Stimulated activated CD8-positive, alpha-beta memory T cell treated with anti-CD3 and anti-CD28 coated beads, Interleukin-12 subunit alpha, Interleukin-12 subunit beta, amount 100 ng/mL, for 4 hours (primary cell): ENCODE measurements at places on chromosomes 7 and 10.

DNA sequence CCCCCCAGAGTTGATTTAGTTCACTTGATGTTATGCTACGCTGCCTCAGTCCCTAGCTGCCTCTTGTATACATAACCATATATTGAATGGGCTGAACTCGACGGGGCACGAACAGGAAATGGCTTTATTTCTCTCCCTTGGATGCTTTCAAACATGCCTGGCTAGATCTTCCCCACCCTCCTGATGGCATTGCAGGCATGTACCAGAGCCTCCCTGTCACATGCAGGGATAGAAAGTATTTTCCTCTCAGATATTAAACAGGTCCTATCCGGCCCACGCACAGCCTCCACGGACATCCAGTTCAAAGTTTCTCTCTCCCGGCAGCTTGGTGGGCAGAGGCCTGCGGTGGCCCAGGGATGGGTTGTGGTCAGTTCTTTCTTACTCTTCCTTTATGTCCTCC is 422.1 kb downstream of the RPS24 start:
- DNase-seq: no peak

DNA sequence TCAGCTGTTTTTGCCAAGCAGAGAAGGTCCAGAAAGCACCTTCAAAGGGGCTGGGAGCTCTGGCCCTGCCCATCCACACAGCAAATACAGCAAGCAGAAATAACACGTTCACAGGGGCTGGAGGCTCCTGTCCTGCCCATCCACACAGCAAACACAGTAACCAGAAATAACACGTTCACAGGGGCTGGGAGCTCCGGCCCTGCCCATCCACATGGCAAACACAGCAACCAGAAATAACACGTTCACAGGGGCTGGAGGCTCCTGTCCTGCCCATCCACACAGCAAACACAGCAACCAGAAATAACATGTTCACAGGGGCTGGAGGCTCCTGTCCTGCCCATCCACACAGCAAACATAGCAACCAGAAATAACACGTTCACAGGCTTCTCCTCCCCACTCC is 558.1 kb downstream of the PTPRN2 start:
- no peak for DNase-seq

GRCh38 chr10:103679096-103679790 is 176.1 kb downstream of the SH3PXD2A start:
- DNase-seq: no peak

DNA sequence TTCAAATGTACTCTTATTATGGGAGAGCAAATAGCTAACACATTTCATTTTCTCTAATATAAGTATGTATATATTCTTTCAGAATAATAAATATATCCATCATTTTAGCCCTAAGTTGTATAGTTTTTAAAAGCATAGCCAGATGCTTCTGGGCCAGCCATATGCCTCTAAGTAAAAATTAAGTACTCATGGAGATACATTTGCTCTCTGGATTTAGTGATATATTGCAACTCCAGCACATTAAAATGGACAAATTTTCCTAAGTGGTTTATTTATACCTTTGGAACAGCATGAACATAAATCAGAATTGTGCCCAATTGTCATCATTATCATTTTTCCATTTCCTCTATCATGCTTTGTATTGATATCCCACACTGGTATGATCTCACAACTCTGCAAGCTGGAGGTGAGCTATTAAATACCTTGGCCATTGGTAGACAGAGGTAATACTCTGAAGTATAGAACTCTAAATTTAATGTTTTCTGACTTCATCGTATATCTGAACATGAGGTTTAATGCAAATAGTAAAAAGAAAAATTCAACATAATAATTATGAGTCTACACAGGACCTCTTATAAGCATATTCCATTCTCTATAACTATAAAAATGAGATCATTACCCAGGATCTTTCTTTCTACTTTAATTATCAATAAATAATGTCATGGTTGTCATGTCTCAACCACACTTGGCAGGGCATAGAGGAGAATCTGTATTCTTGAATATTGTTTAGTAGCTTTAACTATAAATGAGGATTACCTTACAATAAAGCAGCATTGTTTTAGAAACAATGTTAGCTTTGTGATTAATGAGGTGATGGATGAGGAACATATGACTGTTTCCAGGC is 90.8 kb downstream of the AGMO start:
- DNase-seq: no peak

GRCh38 chr7:106071356-106071998 is 40.6 kb downstream of the SYPL1 start:
- DNase-seq: no peak

DNA sequence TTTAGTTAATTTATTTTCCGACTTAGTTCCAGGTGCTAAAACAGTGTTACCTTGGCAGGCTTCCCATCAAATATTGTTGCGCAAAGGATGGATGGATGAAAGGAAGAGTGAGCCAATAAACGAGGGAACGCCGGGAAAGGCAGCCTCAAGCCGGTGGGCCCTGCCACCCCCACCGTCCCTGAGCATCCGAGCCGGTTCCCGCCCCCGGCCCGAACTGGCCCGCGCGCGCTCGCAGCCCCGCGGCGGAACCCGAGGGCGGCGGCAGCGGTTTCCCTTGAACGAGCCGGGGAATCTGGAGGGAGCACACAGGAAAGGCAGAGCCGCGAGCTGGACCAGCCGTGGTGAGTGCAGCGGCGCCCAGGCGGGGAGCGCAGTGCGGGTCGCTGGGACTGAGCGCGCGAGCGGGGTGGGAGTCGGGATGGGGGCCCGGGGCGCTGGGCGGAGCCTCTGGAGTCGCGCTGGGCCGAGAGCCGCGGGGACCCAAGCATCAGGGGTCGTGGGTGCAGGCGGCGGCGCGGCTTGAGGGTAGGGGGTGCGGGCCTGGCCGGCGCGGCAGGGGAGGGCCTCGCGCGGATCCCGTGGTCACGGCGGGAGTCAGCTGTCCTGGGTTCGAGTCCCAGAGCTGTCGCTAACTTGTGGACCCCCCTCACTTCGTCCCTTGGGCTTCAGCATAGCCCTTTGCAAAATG is at the start of gene AGK:
TSS of gene AGK (plus strand) at position 317 of the 688 bp plus-strand sequence. CDS start 4,057 bp downstream, outside the sequence.
- DNase-seq: peak; percentile 60
